ENCODE measurements at places on chromosomes 13 and 19.

DNA sequence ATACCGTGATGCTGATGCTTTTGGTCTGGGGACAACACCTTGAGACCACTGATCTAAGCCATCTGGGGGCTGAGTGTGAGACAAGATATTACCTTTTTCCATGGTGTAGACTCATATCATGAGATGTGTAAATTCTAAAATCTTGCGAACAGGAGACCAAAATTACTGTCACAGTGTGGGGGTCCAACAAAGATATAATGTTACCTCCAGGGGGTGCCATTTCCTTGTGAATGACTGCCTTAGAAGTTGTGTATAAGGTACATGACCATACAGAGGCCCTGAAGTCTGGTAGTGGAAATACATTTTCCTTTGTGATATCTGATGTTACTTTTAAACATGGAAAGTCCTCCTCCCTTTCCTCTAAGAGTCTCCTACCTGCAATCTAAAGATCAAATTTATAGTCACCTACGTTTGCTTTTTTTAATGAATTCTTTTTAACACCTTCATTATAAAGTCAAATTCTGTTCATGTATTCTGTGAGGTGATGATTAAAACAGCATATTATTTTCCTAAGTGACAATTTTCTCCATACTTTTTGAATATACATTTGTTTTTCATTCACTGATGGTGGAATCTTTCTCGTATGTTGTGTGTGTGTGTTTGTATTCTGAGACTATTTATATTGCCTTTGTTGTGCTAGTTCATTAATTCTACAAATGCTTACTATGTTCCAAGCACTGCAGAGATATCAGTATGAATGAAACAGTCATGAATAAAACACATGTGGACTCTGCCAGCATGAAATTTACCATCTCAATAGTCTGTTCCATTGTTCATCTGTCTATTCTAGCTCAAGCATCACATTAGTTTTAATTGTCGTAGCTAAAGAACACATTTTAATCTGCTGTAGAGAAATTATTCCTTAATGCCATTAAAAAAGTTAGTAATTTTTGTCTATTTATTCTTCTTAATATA is 113.7 kb downstream of the RFC3 start:
- peak; percentile 40 for DNase-seq

DNA sequence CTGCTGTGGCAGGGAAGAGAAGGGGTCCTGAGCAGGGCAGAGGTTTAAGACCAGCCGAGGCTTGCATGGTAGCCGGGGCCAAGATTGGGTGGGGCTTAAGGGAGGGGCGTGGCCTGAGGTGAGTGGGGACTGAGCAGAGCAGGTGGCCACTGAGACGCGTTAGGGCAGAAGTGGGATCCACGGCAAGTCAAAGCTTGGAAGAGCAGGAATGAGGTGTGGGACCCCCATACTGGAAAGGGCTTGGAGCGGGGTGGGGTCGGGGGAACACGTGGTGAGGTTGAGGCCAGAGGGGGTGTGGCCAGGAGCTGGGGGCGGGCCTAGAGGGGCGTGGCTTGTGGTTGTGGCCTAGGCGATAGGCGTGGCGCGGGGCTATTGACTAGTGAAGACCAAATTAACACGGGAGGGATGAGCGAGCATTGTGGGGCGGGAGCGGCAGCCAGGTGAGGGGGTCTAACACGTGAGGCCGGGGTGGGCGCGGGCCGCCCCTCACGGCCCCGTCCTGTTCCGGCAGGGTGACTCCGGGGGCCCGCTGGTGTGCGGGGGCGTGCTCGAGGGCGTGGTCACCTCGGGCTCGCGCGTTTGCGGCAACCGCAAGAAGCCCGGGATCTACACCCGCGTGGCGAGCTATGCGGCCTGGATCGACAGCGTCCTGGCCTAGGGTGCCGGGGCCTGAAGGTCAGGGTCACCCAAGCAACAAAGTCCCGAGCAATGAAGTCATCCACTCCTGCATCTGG is 3.3 kb downstream of the CFD start:
- no peak for DNase-seq

DNA sequence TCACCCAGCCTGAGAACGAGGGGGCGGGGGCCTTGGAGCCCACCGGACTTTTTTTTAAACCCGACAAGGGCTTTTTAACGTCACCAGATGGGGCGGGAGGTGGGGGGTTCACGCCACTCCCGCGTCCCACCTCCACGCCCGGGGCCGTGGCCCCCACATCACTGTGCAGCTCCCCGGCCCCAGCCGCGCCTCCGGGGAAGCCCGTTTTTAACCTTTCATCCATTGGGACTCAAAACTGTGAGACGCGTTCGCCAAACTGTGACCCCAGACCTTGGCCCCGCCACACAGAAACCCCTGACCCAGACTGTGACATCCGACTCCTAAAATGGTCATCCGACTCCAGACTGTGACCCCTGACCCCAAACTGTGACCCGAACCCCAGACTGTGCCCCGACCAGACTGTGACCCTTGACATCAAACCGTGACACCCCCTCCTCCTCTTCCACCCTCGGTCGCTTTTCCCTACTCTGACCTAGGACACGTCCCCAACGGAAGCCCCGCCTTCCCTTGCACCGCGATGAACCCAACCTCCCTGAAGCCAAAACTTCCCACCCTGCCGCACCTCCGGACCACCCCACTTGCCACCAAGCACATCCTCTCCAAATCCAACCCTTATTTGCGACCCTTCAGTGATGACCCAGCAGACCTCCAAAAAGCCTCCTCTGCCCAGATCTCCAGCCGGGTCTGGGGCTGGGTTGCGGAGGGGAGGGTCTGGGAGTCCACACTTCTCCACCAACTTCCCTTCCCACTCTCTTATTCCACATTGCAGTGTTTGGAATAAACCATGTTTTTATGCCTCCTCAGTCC is 1.5 kb upstream of the GRWD1 start:
- DNase-seq = no peak

GRCh38 chr19:57961785-57962184 is 12.5 kb downstream of the C19orf18 start:
- no peak for DNase-seq

- DNase-seq = no peak
Measured at GRCh38 chr19:10796653-10797052, 39.4 kb downstream of the TMED1 start.

- DNase-seq = no peak
Measured at GRCh38 chr19:55285229-55285890, 1.6 kb downstream of the BRSK1 start.

DNA sequence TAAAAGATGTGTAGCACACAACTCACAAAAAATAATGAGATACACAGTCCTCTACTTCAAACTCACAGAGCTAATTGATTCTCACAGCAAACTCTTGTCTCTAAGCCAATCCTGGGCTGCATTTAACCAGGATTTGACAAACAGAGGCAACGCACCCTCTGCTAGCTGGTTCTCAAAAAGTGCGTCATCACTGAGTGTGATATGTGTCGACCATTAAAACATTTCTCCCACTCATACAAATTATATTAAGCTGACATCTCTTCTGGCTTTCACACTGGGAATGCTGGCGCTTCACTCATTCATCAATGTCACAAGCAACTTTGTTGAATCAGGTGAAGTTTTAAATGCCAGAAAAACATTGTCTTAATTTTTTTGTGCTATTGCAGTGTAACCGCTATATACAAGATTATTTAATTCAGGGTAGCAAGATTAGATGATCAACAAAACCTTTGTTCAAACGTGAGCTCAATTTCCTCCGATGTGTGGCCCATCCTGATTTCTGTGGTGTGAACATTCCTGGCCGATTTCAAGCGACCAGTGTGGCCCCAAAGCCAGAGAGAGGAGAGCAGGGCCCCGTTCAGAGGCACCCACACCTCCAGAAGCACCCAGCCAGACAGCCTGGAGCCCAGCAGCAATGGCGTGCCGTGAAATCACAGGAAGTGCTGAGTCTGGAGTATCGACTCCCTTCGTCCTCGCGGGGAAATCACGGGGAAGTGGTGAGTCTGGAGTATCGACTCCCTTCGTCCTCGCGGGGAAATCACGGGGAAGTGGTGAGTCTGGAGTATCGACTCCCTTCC is 49.4 kb downstream of the RASA3 start:
- no peak for DNase-seq

- DNase-seq = no peak
Measured at GRCh38 chr13:84784443-84785153, 902.3 kb upstream of the SLITRK1 start.

DNA sequence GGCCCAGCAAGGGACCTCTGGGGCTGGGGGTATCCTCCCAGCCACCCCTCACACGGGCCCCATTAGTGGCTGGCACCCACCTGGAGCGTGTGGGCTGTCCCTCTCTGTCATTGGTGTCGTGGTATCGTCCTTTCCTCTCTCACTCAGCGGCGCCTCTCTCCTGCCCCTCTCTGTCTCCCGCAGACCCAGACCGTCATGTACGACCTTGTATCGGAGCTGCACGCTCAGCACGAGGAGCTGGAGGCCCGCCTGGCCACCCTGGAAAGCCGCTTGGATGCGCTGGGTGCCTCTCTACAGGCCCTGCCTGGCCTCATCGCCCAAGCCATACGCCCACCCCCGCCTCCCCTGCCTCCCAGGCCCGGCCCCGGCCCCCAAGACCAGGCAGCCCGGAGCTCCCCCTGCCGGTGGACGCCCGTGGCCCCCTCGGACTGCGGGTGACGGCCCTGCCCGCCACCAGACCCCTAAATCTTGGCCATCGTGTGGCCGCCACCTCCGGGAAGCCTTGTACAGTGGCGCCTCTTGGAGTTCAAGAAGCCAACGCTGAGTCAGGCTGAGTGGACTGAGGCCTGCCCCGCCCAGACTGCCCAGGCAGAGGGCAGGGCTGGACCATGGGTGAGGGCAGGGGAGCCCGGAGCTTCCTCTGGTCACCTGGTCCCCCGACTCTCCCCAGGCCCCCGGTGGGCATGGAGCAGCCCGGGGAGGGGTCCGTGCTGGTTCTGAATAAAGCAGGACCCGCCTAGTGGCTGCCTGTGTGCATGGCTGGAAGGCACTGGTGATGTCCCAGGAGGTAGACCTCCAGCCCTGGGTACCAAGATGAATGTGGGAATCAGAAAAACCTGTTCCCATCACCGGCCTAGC is 9.8 kb upstream of the ARRDC2 start:
- DNase-seq = no peak

DNA sequence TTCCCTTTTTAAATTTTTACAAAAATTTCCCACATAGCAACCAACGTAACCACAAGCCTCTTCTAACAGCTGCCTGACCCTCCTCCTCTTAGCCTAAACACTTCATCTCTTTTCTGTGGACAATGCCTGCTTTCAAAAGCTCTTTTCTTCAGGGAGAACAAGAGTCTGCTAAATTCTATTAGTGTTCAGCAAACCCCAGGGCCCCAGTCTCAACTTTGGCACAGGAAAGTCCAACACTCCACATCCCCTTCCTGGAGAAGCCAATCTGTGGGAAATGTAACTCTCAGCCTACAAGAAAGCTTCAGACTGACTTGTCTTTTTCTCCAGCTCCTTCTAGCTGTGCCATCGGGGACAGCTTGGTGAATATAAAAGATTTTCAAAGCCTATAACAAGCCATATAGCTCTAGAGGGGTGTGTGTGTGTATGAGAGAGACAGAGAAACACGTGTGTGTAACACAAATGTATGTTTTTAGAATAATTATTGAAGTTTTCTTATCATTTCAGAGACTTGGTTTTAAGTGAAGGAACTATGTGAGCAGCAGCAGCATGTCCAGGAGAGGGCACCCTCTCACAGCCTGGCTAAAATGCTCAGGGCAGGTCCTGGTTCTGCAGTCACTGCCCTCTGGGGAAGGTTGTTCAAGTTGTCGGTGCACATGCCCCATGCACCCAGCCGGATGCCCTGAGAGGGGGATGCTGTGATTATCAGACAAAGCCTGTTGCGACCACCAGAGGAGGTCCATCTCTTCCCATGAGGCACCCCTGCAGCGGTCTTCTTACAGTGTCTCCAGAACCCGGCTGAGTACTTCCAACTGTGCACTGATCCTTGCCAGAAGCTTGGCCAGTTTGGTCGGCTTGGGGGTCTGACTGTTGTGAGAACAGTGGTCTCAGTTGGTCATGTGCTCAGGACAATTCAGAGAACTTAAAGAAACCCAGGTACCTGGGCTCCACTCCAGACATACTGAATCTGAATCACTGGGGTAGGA is 34.4 kb downstream of the CCDC70 start:
- peak; percentile 34 for DNase-seq

GRCh38 chr13:104460554-104460953 is 1394.3 kb upstream of the SLC10A2 start:
- DNase-seq = no peak

- DNase-seq = no peak
Measured at GRCh38 chr19:16586991-16587832, 15.0 kb upstream of the SLC35E1 start.

GRCh38 chr13:67630640-67631039 is 400.5 kb upstream of the PCDH9 start:
- DNase-seq = no peak

DNA sequence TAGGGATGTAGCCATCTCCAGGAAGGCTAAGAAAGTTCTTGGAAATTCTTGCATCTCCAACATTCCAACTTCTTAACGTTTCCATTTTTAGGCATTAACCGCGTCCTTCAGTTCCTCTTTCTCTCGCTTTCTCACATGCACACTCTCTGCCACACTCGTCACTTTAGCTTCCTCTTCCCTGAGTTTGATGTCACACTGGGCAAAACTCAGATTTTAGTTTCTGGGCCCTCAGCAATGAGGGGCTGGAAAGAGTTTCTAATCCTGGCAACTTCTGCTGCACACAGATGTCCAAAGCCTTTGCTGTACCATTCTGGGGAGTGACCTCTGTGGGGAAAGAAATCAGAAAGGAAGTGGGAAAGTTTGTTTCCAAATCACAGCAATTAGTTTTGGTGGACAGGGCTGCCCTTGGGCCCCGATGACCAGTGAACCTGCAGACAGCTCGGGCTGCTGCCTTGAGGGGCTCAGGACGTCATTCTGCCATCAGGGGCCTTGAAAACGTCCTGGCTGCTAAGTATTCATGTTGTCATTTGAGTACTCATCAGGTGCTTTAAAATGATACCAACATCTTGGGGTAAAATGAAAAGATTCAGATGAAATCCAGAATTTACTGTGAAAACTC is 89.3 kb downstream of the KL start:
- no peak for DNase-seq

DNA sequence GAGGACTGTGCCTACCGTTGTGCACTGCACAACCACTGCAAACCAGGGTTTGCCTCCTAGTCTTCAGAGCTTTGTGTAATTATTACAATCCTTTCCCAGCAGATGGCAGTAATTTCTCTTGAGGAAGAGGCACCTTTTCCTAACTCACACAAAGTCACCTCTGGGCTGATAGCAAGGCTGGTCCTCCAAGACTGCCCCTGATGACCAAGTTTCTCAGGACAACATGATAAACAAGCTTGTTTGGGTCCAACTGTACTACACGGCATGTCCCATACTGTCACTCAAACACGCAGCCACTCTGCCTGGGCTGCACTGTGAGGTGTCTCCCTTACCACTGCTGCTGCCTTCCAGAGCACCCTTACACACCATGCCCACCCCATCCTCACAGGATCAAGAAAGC is 39.3 kb downstream of the RFXAP start:
- peak; percentile 39 for DNase-seq

- no peak for DNase-seq
Measured at GRCh38 chr19:18677156-18677555, 6.3 kb upstream of the CRTC1 start.

DNA sequence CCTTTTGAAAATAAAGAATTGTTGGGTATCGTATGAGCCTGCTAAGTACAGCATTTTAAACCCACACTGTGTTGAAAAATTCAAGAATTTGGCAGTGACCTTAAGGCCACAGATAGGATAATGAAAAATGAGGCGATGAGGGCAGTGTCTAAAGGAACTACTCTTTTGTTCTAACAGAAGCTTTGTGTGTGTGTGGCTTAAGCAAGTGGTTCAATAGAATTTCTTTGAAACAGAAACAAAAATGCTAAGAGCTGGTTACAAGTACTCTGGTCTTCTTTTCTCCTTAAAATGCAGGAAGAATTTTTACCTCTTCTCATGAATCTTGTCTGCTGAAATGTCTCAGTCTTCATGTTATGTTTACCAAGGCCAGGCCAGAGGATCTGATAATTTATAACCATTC is 279.5 kb downstream of the ZNF536 start:
- no peak for DNase-seq
